ENCODE measurements at places on chromosomes 6 and 20.

GRCh38 chr6:133551847-133552341 lies 310.7 kb downstream of the EYA4 start:
- no peak for DNase-seq

GRCh38 chr6:132736239-132736638 lies 21.5 kb downstream of the VNN2 start:
- no peak for DNase-seq

- DNase-seq = no peak
Observed at GRCh38 chr6:148892247-148892646, 145.4 kb downstream of the UST start.

- DNase-seq = no peak
Observed at GRCh38 chr6:144462058-144462457, 176.9 kb downstream of the UTRN start.

DNA sequence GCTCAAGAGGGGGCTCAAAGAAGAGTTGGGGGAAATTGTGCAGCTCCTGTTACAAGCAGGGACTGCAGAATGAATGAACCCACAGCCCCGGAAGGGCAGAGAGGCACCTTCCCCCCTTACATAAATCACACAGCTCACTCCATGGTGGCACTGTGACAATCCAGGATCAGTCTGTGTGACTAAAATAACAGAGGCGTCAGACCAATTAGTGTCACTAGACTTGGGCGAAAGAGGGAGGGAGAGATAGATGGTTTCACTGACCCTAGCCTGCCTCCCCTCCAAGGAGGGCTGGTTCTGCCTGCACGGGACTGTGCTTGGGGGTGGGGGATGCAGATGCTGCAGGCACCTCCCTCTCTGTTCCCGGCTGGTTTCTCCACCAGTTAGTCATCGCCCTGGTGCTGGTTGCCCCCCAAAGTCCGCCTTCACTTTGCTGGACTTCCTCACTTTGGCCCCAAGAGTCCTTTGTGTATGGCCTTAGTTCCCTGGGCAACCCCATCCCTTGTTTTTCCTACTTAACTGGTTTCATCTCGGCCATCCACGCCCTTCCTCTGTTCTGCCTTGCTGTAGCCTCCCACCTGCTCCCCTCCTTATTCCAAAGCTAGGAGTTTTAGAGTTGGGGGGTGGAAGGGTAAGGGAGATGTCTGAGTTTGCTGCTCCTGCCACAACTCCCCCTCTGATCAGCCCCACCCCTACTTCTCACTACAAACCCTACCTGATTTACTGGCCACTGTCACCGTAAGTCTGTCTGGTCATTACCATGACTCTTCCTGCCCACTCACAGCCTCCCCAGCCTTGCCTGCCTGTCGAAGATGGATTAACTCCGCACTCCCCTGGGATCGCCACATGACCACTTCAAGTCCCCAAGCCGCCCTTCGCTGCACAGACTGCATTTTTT lies 17.7 kb downstream of the CCDC167 start:
- DNase-seq = no peak

- no peak for DNase-seq
Observed at GRCh38 chr6:101918471-101918870, 525.0 kb downstream of the GRIK2 start.

- DNase-seq = no peak
Observed at GRCh38 chr20:46709459-46710152, at the start of gene SLC2A10. TSS of gene SLC2A10 (plus strand) at chr20:46709649. CDS start at chr20:46709737, 88 bp downstream.

GRCh38 chr6:99498421-99498820 lies 16.8 kb downstream of the USP45 start:
- DNase-seq = no peak

GRCh38 chr6:154461348-154461747 lies 49.1 kb downstream of the CNKSR3 start:
- no peak for DNase-seq

GRCh38 chr6:149452037-149452939 lies 32.5 kb downstream of the ZC3H12D start:
- no peak for DNase-seq

Data from globus pallidus (tissue), 1 donor.